AG09309 (cell line): ENCODE measurements at places on chromosomes 13 and 19.

GRCh38 chr13:111844222-111844671, 222.7 kb upstream of the SOX1 start:
- DNase-seq: no peak

- DNase-seq: peak; percentile 62
Measured at GRCh38 chr19:18995804-18996241, 37.5 kb downstream of the SUGP2 start.

- DNase-seq: no peak
Measured at GRCh38 chr13:94329277-94329676, 150.2 kb downstream of the DCT start.

DNA sequence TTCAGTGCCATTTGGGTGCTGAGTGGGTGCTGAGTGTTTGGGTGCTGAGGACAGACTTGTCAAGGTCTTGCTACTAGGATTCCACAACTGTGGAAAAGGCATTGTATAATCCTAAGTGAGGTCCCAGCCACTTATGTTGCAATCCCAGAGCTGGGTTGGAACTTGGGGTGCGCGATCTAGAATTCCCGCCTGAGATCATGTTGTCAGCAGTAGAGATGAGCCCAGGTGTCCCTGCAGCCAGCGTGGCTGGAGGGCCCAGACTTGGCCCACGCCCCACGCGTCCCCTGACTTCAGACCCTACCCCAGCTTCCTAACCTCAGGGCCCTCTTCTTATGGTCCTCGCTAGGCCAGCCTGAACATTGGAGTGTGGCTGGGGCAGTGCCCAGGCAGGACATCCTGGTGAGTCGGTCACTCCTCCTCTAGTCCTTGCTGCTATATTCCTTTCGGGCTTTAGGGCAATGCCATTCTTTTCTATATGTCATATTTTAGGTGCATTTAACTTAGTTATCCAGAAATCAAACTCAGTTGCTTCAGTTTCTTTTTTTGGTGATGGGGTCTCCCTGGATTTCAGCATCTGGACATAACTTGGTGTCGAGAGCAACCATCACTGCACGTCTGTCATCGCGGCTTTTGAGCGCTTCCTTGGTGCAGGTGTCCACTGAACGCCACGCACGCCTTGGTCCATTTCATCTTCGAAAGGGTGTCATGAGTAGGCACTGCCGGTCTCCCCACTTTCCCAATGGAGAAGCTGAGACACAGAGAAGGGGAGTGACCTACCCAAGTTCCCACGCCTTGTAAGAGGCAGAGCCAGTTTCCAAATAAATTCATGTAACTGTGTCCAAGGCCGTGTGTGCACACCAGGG, 46.4 kb upstream of the F7 start:
- no peak for DNase-seq

DNA sequence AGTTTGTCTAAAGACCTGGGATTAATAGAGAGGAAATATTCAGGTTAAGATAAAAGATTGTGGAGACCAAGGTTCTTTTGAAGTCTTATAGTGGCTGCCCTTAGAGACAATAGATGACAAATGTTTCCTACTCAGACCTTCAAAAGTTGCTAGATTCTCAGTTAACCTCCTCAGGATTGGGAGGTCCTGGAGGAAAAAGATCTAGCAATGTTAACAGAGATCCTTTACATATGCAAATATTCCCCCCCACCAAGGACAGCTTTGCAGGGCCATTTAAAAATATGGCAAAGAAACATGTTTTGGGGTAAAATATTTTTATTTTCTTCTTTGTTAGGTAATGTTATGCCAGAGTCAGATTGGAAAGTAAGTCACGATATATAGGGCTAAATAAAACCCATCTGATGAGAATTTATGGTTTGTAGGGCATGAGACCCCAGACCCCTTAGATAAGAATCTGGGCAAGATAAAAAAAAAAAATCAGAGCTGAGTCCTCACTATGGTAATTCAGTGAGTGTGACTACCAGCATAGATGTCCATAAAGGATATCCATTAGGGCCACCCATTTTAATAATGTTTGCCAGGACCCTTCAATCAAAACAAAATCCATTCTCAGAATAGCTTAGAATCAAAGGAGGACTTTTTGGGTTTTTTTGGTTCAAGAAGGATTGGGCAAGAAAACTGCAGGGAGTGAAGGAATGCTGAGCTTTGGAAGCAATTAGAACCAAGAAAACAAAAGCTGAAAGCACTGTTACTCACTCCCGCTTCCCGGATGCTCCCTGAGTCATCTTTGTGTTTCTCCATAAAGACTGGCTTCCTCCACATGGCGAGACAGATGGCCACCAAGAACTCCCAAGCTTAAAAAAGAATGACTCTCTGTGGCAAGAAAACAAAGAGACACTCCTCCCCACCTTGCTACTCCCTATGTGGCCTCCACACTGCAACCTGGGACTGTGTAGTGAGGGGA, 28.2 kb downstream of the VSTM1 start:
- DNase-seq: peak; percentile 72

DNA sequence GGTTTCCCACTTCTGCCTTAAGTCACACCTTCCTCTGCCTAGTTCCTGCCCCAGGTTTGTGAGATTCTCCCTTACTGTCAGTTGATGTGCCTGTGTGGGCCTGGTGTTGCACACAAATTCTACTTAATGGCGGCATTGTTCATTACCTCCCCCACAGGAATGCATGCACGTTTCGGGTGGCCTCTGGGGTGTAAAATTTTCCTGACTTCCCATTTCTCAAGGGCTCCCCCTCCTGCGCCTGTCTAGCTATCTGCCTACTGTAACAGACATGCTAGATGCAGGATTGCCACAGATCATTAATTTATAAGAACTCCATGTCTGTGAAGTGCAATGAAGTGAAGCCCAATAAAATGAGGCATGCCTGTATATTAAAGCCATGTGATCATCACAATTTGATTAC, 1466.3 kb downstream of the PCDH9 start:
- DNase-seq: no peak

DNA sequence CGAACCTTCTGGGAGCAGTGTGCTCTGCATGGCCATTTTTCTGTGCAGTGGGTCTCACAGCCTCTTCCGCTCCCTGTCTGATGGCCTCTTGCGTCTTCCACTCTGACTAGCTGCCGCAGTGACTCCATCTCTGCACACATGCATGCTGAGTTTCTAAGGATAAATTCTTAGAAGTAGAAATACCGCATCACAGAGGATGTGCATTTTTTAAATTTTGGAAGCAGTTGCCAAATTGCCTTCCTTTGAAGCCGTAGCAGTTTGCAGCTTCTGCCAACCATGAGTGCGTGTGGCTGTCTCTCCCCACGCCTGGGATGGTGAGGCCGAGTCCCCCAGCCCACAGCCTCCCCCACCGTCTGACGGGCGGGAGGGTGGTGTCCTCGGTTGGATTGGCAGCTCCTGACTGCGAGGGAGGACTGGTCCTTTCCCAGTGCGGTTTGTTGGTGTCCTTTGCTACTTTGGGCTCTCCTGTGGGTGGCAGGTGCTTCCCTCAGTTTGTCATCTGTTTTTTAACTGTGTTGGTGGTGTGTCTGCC, 9.8 kb downstream of the FZR1 start:
- no peak for DNase-seq

DNA sequence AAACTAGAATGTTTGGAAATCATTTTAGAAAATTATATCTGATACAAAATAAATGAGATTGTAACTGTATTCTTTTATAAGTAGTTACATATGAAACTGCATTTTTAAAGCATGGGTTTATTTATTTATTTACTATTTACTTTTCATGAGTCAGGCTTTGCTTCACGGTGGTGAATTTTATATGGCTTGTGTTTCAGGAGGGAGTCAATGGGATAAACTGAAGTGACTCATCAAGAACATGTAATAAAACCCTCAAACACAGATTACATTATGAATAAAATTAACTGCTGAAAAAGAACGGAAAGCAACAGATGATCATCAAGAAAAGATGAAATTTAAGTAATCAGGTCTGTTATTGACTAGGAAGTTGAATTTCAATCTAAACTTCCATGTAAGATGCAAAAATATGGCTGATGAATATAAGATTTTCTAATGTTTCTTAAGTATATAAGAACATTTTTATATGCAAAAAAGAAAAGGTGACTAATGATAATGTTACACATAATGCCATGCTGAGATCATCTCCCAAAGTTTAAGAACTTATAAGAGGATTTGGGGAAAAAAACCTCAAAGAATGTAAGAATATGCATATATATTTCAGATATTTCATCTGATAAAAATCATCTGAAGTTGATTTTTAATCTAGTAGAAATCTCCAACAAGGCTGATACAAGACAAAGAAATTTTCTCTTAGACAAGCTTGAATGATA, 383.6 kb downstream of the SLITRK1 start:
- peak; percentile 64 for DNase-seq
